Body of pancreas (tissue), 4 donors: ENCODE measurements at places on chromosomes 5 and 9. TPM values are rescaled to one million over a fixed set of nuclear protein-coding genes. Genes with fewer than 3 reads are reported as not detected.
A peak's percentile ranks its signal among the peaks of the same experiment; 100 is the strongest.

- no peak overlapping the region for H3K4me3 ChIP-seq
- H3K27me3 ChIP-seq: no peaks in the 10 kb centered on the region
- no peaks in the 10 kb centered on the region for H3K36me3 ChIP-seq
Measured at GRCh38 chr9:108521063-108521590, 334.7 kb downstream of the ACTL7B start.

BTNL3 gene
- total RNA-seq: not detected

HTR1A gene
- total RNA-seq: not detected

DNA sequence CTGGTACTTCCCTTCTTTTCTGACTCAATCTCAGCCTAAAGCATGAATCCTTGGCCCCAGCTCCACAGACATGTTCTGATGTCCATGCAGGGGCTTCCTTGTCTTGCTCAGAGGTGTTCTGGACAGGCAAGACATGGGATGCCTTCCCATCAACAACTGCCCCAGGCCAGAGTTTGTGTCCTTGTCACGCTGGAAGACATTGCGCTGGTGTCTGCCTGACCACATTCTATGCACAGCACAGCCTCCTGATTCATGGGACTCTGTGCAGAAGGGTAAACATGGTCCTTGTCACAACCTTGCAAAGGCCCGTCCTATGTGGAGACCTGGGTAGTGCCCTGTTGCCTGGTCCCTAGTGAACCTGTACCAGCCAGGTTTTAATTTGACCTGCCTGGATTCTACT is 212.2 kb downstream of the FSTL4 start:
- no peak overlapping the region for H3K27ac ChIP-seq
- no peaks in the 10 kb centered on the region for H3K4me1 ChIP-seq
- H3K27me3 ChIP-seq: no peaks in the 10 kb centered on the region
- no peaks in the 10 kb centered on the region for H3K36me3 ChIP-seq
- no peak for DNase-seq

KCNN2 gene
- 9.6 TPM for total RNA-seq

BSPRY gene
- 47.0 TPM for total RNA-seq

DNA sequence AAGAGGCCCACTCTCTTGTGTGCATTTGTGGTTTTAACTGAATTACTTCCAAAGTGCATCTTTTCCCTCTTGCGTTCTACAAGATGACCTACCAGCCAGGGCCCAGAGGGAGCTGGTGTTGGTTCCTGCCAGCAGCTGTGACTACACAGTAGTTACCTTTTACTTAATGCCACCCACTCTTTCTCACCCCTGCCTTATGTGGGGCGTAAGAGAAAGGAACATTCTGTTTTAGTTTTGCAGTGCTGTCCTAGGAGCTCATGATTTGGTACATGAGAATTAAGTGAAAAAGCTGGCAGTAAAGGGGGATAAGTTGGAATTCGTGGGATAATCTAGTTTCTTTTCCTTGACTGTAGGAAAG is 45.4 kb downstream of the RCL1 start:
- no peaks in the 10 kb centered on the region for H3K36me3 ChIP-seq
- no peaks in the 10 kb centered on the region for H3K27me3 ChIP-seq
- no peak for DNase-seq

PCDHGB5 gene
- total RNA-seq: 7.8 TPM

- DNase-seq: no peak
- no peaks in the 10 kb centered on the region for H3K4me1 ChIP-seq
- no peaks in the 10 kb centered on the region for H3K27me3 ChIP-seq
- no peak overlapping the region for H3K4me3 ChIP-seq
Measured at GRCh38 chr5:158819840-158820620, 279.7 kb downstream of the EBF1 start.

SH3GL2 gene
- total RNA-seq: 1.3 TPM

DNA sequence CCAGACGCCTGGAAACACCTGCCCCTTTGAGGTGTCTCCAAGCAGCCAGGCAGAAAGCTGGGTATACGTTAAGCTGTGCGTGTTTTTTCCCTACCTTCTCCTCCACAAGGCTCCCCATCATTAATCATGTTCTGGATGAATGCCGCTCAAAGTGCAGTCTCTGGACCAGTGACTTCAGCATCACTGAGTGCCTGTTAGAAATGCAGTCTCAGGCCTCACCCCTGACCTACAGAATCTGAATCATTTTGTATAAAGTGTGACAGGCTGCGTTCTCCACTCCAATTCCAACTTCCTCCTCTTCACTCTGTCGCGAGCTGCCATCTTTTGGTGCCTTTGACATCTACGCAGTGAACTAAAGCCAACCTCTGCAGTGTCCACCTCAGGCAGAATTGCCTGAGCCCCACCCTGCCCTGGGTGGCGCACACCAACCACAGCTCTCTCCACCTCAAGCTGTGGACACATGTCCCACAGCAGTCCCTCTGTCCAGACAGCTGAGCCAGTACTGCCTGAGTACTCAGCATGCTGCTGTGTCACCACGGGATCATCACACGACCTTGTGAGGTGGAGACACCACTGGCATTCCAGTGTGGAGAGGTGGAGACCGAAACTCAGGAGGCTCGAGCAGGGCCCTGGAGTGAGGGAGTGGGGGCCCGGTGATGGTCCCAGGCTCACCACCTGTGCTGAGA is 14.2 kb downstream of the PTPN3 start:
- H3K4me3 ChIP-seq: no peak overlapping the region
- H3K36me3 ChIP-seq: no peaks in the 10 kb centered on the region
- no peaks in the 10 kb centered on the region for H3K27me3 ChIP-seq
- no peak overlapping the region for H3K27ac ChIP-seq
- no peak for DNase-seq
- H3K4me1 ChIP-seq: peaks cover 7% of the 10 kb centered on the region

GRCh38 chr5:135995976-135996375 is 32.8 kb upstream of the TGFBI start:
- H3K27me3 ChIP-seq: no peaks in the 10 kb centered on the region
- H3K27ac ChIP-seq: no peak overlapping the region
- no peaks in the 10 kb centered on the region for H3K4me1 ChIP-seq
- no peak overlapping the region for H3K4me3 ChIP-seq
- no peak for DNase-seq

- peaks cover 12% of the 10 kb centered on the region for H3K4me1 ChIP-seq
- H3K27ac ChIP-seq: peak within 1 kb of the TSS; percentile 89
- H3K36me3 ChIP-seq: no peaks in the 10 kb centered on the region
- no peaks in the 10 kb centered on the region for H3K27me3 ChIP-seq
- peak; percentile 40 for DNase-seq
Measured at GRCh38 chr9:113876151-113876992, at the start of gene ZNF618. Gene ZNF618 (plus strand): TSS chr9:113876309. CDS start chr9:113876381, 72 bp downstream.

ZBTB43 gene
- total RNA-seq: 7.6 TPM

SH3TC2 gene
- total RNA-seq: 0.33 TPM

- H3K4me3 ChIP-seq: peak within 1 kb of the TSS; percentile 35
- no peaks in the 10 kb centered on the region for H3K27me3 ChIP-seq
- H3K27ac ChIP-seq: peak within 1 kb of the TSS; percentile 92
- peaks cover 23% of the 10 kb centered on the region for H3K4me1 ChIP-seq
- H3K36me3 ChIP-seq: no peaks in the 10 kb centered on the region
Measured at GRCh38 chr5:177426566-177427210, at the start of gene GRK6. Gene GRK6 (plus strand): TSS chr5:177426676. CDS start chr5:177426846, 170 bp downstream.

- H3K36me3 ChIP-seq: no peaks in the 10 kb centered on the region
- no peaks in the 10 kb centered on the region for H3K4me1 ChIP-seq
- DNase-seq: no peak
- no peaks in the 10 kb centered on the region for H3K27me3 ChIP-seq
Measured at GRCh38 chr9:119649205-119649604, 280.0 kb upstream of the BRINP1 start.

GRCh38 chr5:180283026-180283615 is 8.8 kb downstream of the MAPK9 start:
- H3K27me3 ChIP-seq: no peaks in the 10 kb centered on the region
- peaks cover 24% of the 10 kb centered on the region for H3K4me1 ChIP-seq
- H3K36me3 ChIP-seq: peaks cover 13% of the 10 kb centered on the region

NTNG2 gene
- total RNA-seq: 0.26 TPM

PCDHGA4 gene
- total RNA-seq: 10.9 TPM

- peaks cover 16% of the 10 kb centered on the region for H3K4me1 ChIP-seq
- DNase-seq: no peak
- H3K4me3 ChIP-seq: no peak overlapping the region
Measured at GRCh38 chr5:96288845-96289185, 144.2 kb downstream of the PCSK1 start.

GRCh38 chr9:98045234-98046179 is 11.0 kb upstream of the NANS start:
- no peak for DNase-seq
- no peaks in the 10 kb centered on the region for H3K36me3 ChIP-seq
- H3K4me1 ChIP-seq: no peaks in the 10 kb centered on the region
- H3K4me3 ChIP-seq: no peak overlapping the region
- no peaks in the 10 kb centered on the region for H3K27me3 ChIP-seq

- H3K36me3 ChIP-seq: no peaks in the 10 kb centered on the region
- no peak overlapping the region for H3K27ac ChIP-seq
- no peak overlapping the region for H3K4me3 ChIP-seq
- H3K27me3 ChIP-seq: no peaks in the 10 kb centered on the region
- no peak for DNase-seq
Measured at GRCh38 chr5:82707741-82708140, 369.5 kb downstream of the TMEM167A start.

DNA sequence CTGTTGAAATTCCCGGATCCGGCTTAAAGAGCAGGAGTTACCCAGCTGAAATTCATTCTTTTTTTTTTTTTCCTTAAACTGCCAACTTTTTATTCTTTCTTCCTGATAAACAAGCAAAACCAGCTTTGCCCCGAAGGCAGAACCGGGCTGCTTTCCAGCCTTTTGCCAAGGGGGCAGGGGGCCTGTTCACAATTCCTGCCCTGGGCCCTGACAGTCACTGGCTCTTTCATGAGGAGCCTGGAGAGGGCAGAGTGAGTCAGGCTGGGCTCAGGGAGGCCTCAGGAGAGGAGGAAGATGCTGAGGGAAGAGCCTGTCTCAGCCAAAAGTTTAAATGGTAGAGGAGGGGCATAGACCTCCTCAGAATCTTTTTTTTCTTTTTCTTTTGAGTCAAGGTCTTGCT is 4.8 kb downstream of the GLIPR2 start:
- H3K27ac ChIP-seq: no peak overlapping the region
- peaks cover 12% of the 10 kb centered on the region for H3K4me1 ChIP-seq
- H3K27me3 ChIP-seq: no peaks in the 10 kb centered on the region
- peak; percentile 47 for DNase-seq

PRLR gene
- total RNA-seq: 7.9 TPM

WNK2 gene
- 85.4 TPM for total RNA-seq

NKD2 gene
- 12.2 TPM for total RNA-seq

GRCh38 chr5:143594902-143595818 is 191.7 kb upstream of the NR3C1 start:
- H3K27ac ChIP-seq: peak overlapping the region; percentile 10
- H3K36me3 ChIP-seq: no peaks in the 10 kb centered on the region
- H3K4me1 ChIP-seq: peaks cover 14% of the 10 kb centered on the region
- no peak overlapping the region for H3K4me3 ChIP-seq
- no peaks in the 10 kb centered on the region for H3K27me3 ChIP-seq

SLC25A2 gene
- not detected for total RNA-seq
